ENCODE measurements at places on chromosomes 4 and X.

GRCh38 chr4:159185591-159186023, 82.7 kb downstream of the RAPGEF2 start:
- no peak overlapping the region for H3K4me3 ChIP-seq
- no peak for DNase-seq
- no peaks in the 10 kb centered on the region for H3K27me3 ChIP-seq
- H3K4me1 ChIP-seq: peaks cover 13% of the 10 kb centered on the region
- peak overlapping the region; percentile 7 for H3K27ac ChIP-seq

DNA sequence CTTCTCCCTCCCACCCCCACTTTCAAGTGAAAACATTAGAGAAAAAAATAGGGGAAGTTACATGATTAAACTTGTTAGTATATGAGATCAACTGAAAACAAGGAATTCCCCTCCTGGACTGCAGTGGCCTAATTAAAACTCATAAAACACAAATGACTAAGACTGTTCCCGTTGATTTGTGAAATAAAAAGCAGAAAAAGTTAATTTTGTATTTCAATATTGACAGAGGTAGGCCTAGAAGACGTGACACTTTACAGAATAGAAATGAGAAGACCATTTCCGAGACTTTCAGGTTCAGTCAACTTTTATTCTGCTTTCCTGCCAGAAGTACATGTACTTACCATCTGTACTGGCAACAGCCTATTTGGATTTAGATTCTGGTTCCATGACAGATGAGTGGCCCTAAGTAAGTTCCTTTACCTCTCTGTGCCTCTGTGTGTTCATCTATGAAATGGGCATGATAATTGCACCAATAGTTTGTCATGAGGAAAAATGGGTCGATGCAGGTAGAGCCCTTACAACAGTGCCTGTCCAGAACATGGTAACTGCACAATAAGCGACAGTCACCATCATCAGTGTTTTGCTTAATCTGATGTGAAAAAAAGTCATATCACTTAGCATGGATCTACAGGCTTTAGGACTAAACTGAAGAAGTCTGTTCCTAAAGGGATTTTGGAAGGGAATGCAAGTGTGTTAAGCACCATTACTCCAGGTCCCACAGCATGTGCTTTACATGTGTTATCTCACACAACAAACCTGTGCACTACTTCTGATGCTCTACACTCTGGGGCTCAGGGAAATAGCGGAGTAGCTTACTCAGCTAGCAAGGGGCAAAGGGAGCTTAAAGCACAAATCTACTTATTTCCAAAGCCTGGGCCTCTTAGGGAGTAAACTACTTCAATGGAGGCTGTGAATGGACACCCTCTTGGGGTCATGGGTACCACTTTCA, 562.3 kb upstream of the DIPK2B start:
- H3K4me3 ChIP-seq: no peak overlapping the region
- DNase-seq: no peak
- peaks cover 2% of the 10 kb centered on the region for H3K36me3 ChIP-seq
- H3K27me3 ChIP-seq: no peaks in the 10 kb centered on the region

DNA sequence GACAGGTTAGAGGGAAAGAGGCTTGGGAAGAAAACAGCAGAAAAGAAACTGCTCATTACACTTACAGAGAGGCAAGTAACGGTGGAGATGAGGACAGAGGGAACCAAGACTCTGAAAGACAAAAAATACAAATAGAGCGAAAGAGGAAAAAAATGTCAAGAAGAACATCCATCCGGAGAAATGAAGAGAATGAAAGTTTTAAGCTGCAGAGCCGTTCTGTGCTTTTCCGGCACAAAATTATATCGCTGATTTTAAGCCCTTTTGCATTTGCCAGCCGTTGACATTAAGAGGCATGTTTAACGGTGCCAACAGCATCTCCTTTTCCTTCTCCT, 236 bp downstream of the PCDH10 start:
- peak overlapping the region; percentile 83 for H3K27ac ChIP-seq
- H3K36me3 ChIP-seq: no peaks in the 10 kb centered on the region
- no peak for DNase-seq
- H3K4me1 ChIP-seq: peaks cover 73% of the 10 kb centered on the region

GRCh38 chrX:123685232-123685631, 47.6 kb downstream of the THOC2 start:
- H3K36me3 ChIP-seq: peaks cover 9% of the 10 kb centered on the region
- H3K4me3 ChIP-seq: no peak overlapping the region
- no peaks in the 10 kb centered on the region for H3K27me3 ChIP-seq
- H3K4me1 ChIP-seq: no peaks in the 10 kb centered on the region
- no peak for DNase-seq

- no peaks in the 10 kb centered on the region for H3K27me3 ChIP-seq
- no peak overlapping the region for H3K27ac ChIP-seq
- no peak for DNase-seq
- no peak overlapping the region for H3K4me3 ChIP-seq
- H3K36me3 ChIP-seq: no peaks in the 10 kb centered on the region
- no peaks in the 10 kb centered on the region for H3K4me1 ChIP-seq
These were observed 96.2 kb downstream of the RBM46 start for GRCh38 chr4:154877110-154877760.

DNA sequence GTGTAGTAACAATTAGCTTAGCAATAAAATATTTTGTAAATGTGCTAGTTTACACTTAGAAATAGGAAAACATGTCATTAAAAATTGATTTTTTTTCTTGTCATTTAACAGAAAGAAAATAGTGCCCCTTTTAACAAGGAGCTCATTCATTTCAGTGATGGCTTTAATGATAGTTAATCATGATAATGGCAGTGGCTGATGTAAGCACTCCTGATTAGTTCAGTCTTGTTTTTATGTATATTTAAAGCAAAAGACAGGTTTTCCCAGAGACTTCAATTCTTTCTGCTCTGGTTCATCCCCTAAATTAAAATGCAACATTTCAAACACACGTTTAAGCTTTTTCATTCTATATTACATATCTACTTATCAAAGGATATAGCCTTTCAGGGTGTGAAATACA, 1039.5 kb upstream of the PCDH7 start:
- no peak overlapping the region for H3K4me3 ChIP-seq
- H3K36me3 ChIP-seq: peaks cover under 1% of the 10 kb centered on the region
- H3K27ac ChIP-seq: no peak overlapping the region

DNA sequence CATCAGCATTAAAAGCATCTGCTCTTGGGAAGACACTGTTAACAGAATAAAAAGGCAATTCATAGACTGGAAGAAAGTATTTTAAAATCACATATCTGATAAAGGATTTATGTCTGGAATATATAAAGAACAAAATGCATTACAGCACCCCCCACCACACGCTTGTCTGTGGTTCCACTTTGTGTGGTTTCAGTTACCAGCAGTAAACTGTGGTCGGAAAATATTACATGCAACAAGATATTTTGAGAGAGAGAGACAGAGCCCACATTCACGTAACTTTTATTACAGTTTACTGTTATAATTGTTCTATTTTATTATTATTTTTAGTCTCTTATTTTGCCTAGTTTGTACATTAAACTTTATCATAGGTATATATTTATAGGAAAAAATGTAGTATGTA, 21.2 kb upstream of the PDE6B start:
- no peak for DNase-seq
- H3K4me1 ChIP-seq: no peaks in the 10 kb centered on the region
- H3K27ac ChIP-seq: no peak overlapping the region
- H3K36me3 ChIP-seq: no peaks in the 10 kb centered on the region
- H3K4me3 ChIP-seq: no peak overlapping the region

- no peak for DNase-seq
- no peak overlapping the region for H3K27ac ChIP-seq
- no peak overlapping the region for H3K4me3 ChIP-seq
- no peaks in the 10 kb centered on the region for H3K27me3 ChIP-seq
- peaks cover 25% of the 10 kb centered on the region for H3K4me1 ChIP-seq
These were observed 157.6 kb downstream of the CAMK2D start for GRCh38 chr4:113603911-113604310.

DNA sequence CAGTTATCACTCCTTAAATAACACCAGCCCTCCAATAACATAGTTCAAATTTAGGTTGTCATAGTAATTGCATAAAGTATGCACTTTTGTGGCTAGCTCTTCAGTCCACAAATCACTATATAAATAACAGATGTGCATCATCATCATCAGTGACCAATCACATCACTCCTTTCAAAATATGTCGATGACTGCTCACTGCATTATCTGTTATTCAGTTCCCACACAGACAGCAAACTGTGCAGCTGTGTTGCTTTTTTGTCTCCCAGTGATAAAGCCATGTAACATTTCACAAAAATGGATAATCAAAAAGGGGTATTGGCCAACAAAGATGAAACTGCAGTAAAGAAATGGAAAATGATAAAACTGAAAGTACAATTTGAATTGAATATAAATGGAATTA, 205.4 kb downstream of the DCLK2 start:
- H3K4me3 ChIP-seq: peak overlapping the region; percentile 50
- H3K27ac ChIP-seq: peak overlapping the region; percentile 94
- no peak for DNase-seq
- no peaks in the 10 kb centered on the region for H3K27me3 ChIP-seq
- H3K4me1 ChIP-seq: peaks cover 52% of the 10 kb centered on the region
- H3K36me3 ChIP-seq: no peaks in the 10 kb centered on the region

GRCh38 chr4:5165420-5166369, 114.4 kb downstream of the STK32B start:
- peaks cover 32% of the 10 kb centered on the region for H3K4me1 ChIP-seq
- no peak for DNase-seq
- no peaks in the 10 kb centered on the region for H3K27me3 ChIP-seq
- peak overlapping the region; percentile 92 for H3K27ac ChIP-seq
- H3K4me3 ChIP-seq: peak overlapping the region; percentile 59
- peaks cover 1% of the 10 kb centered on the region for H3K36me3 ChIP-seq

DNA sequence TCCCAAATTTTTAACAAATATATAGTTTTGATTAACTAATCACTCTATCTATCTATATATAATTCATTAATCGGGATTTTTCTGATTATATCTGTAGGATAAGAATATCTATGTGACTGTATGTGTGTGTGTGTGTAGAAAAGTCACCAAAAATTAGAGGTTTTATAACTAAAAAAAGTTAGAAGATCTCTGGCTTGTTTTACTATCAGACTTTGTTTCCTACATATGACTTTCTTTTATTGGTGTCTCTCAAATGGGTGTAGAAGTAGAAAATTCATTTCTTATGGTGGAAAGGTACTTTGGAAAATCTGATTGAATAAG, 26.7 kb upstream of the TMPRSS11D start:
- H3K36me3 ChIP-seq: no peaks in the 10 kb centered on the region
- no peak for DNase-seq
- H3K27me3 ChIP-seq: peaks cover 30% of the 10 kb centered on the region
- no peak overlapping the region for H3K4me3 ChIP-seq

GRCh38 chr4:76736414-76736813, 161.5 kb downstream of the SOWAHB start:
- H3K27ac ChIP-seq: peak overlapping the region; percentile 82
- no peaks in the 10 kb centered on the region for H3K27me3 ChIP-seq
- H3K4me1 ChIP-seq: peaks cover 42% of the 10 kb centered on the region
- DNase-seq: no peak
- H3K36me3 ChIP-seq: peaks cover 3% of the 10 kb centered on the region

DNA sequence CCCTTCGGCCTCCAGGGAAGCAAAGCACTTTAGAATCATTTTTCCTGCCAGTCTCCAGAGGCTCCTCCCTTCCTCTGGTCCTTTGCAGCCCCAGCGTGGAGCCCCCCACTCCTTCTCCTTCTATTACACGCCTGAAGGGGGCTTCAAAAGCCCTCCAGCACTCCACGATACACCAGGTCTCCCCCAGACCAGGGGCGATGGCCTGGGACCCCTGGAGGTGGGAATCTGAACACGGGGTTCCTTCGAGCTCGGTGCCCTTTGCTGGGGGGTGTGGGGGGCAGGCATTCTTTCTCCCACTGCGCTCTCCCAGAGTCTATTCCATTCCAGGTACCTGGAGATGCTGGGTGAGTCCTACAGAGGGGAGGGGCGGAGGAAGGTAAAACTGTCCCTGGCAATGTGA, 97.6 kb downstream of the HMX1 start:
- peaks cover 9% of the 10 kb centered on the region for H3K27me3 ChIP-seq
- no peaks in the 10 kb centered on the region for H3K4me1 ChIP-seq
- no peak for DNase-seq
- H3K27ac ChIP-seq: no peak overlapping the region

DNA sequence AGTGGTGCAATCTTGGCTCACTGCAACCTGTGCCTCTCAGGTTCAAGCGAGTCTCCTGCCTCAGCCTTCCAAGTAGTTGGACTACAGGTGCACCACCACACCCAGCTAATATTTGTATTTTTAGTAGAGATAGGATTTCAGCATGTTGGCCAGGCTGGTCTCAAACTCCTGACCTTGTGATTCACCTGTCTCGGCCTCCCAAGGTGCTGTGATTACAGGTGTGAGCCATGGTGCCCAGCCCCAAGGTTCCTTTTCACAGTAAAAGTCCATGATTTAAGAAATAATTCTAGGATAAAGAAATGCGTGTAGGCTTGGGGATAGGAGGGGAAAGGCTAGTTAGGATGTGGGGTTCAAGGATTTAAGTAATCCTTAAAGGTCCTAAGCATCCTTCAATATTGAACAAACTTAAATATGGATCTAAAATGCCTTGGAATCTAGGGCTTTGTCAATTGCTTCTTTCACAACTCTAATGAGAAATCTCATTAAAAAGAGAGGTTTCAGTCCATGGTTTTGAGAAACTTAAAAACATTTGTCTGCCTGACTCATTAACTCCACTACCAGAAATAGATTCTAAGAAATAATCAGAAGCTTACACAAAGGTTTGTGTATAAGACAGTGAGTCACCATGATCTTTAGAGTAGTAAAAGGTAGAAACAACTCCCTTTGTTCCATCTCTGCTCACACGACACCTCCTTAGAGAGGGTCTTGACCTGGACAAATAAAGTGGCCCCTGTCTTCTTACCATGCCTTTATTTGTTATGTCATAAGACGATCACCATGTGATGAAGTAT, 203.2 kb downstream of the PTTG2 start:
- no peak overlapping the region for H3K4me3 ChIP-seq
- peaks cover 4% of the 10 kb centered on the region for H3K36me3 ChIP-seq
- peaks cover 21% of the 10 kb centered on the region for H3K4me1 ChIP-seq
- H3K27ac ChIP-seq: no peak overlapping the region
- H3K27me3 ChIP-seq: no peaks in the 10 kb centered on the region
- no peak for DNase-seq

GRCh38 chr4:32840461-32841189, 2120.5 kb downstream of the PCDH7 start:
- no peaks in the 10 kb centered on the region for H3K4me1 ChIP-seq
- H3K27ac ChIP-seq: no peak overlapping the region
- H3K4me3 ChIP-seq: no peak overlapping the region

DNA sequence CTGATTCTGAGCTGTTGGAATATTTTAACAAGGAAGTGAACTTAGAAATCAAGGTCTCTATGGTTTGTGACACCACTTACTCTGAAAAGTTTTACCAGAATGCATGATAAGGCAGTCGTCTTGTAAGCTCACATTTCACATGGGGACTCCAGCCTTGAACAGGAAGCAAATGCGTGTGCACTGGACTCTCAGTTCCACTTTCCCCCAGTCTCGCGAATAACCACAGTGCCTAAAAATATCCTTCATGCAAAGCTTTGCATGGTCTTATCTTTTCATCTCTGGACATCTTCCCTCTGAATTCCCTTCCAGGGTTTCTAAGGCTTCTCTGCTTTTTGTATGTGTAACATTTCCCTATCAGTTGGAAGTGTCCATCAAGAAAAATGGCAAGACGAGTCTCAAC, 581.8 kb downstream of the NLGN4X start:
- DNase-seq: no peak
- no peaks in the 10 kb centered on the region for H3K36me3 ChIP-seq
- no peak overlapping the region for H3K4me3 ChIP-seq
- no peak overlapping the region for H3K27ac ChIP-seq
- H3K4me1 ChIP-seq: no peaks in the 10 kb centered on the region
- H3K27me3 ChIP-seq: no peaks in the 10 kb centered on the region

Data from chondrocyte (in vitro differentiated cells).